ENCODE measurements at places on chromosomes 3 and 15.

DNA sequence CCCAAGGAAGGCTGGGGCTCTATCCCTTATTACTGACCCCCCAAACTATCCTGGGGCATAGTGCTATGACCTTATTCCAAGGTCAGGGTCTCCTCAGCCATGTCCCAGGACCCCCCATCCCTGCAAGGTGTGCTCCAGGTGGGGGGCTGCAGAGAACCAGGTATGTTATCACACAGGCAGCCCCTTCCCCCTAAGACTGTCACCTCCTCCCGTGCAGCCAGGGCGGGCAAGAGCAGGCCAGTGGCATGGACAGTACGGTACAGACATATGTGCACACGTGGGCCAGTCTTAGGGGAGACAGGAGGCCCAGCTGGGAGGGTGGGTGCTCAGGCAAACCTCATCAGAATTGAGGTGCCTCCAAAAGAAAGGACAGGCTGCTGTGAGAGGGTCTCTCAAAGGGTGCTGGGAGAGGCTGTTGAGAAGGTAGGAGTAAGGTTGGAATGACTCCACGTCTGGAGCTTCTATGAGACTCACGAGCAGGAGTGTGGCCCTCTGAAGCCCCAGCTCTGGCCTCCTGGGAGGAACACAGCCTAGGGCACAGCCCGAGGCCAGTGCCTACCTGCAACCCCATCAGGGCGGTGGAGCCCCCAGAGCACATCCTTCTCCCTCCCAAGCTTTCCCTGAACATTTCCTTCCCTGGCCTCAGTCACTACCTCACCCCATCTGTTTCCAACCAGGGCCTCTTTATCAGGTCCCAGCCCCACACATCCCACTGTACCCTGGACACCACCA lies 1.7 kb upstream of the COL7A1 start:
- DNase-seq = no peak

DNA sequence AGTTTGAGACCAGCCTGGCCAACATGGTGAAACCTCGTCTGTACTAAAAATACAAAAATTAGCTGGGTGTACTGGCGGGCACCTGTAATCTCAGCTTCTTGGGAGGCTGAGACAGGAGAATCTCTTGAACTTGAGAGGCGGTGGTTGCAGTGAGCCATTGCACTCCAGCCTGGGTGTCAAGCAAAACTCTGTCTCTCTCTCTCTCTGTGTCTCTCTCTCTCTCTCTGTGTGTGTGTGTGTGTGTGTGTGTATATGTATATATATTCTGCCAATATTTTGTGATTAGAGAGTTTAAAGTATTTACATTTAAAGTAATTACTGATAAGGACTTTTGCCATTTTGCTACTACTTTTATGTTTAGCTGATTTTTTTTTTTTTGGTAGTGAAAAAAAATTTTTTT lies 15.7 kb downstream of the RBM6 start:
- no peak for DNase-seq

GRCh38 chr3:58307639-58308215 lies 1.4 kb downstream of the HTD2 start:
- peak; percentile 37 for DNase-seq

DNA sequence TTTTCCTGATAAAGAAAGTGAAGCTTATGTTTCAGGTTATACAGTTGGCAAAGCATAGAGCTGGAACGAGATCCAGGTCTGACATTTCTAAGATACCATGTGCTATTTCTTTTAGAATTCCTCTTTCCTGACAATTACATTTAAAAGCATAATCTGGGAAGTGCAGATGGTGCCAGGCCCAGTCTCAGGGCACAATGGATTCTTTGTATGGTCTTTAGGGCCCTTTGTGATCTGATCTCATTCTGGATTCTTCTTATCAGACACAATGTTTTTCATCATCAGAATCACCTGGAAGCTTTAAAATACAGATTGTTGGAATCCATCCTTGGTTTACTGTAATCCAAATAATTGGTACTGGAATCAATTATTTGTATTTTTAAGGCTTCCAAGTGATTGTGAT lies 18.6 kb upstream of the GLCE start:
- no peak for DNase-seq

GRCh38 chr3:169299129-169299528 lies 364.4 kb downstream of the MECOM start:
- DNase-seq = no peak

- no peak for DNase-seq
Observed at GRCh38 chr3:190676481-190676880, 162.6 kb downstream of the IL1RAP start.

- DNase-seq = no peak
Observed at GRCh38 chr15:80118956-80119355, 33.8 kb upstream of the FAH start.

- DNase-seq = peak; percentile 79
Observed at GRCh38 chr15:39530480-39531342, 50.2 kb upstream of the THBS1 start.

DNA sequence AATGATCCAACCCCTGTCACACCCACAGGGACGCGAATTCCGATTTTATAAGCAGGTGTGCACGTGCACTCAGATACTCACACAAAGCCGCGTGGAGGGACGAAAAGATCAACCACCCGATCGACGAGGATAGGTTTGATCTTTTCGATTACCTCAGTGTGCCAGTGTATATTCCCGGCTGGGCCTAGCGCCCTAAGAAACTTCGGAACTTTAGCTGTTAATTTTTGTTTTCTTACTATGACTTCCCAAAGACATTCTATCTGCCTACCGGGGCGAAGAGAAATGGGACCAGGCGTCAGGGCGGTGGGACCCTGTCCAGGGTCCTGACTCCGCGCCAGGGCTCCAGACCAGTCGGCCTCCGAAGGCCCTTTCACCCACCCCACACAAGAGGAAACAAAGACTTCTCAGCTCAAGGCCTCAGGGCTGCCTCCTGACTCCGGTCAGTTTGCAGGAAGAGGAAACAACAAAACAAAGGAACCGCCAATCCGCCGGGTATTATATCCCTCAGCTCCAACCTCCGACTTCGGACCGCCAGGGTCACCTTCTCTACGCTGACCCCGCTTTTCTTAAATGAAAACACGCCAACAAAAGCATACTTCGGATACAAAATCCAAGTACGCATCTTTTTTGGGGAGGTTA lies 6.8 kb downstream of the ONECUT1 start:
- no peak for DNase-seq

- no peak for DNase-seq
Observed at GRCh38 chr3:116417151-116417550, 28.1 kb downstream of the LSAMP start.

DNA sequence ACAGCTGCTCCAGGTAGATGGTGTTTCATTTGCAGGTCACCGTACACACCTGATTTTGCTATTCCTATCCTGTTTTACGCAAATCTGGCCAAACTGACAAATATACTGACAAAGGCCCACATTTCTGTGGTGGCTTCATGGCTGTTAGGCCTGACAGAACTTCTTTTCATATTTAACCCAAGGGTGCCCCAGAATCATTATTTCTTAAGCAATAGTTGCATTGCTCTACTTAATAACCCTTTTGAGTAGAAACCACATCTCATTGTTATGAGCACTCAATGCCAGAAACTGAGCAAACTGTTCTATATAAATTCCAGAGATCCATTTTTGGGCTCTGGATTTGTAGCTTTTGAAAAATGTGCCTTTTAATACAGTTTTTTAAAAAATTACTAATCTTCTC lies 19.4 kb downstream of the ASTE1 start:
- no peak for DNase-seq

- no peak for DNase-seq
Observed at GRCh38 chr15:71167445-71168165, 52.3 kb downstream of the THSD4 start.

GRCh38 chr3:121649645-121650044 lies 11.1 kb downstream of the HCLS1 start:
- no peak for DNase-seq

DNA sequence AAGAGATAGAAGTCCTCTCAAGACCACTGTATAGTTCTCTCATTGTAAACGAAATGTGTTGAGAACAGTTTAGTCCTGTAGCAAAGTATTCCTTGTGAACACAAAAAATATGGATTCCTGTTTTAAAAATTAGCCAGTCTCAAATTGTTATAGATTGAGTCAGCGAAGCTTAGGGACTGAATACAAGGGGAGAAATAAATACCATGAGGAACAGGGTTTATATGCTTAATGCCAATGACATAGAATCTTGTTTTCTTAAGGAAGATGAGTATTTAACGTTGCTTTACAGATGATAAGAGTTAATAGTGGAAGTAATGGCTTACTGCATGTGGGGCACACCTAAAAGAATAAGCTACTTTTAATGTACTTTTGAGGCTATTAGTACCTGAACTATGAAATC lies 37.9 kb downstream of the SETD5 start:
- no peak for DNase-seq

All from AG09319 (cell line).